ENCODE measurements at places on chromosomes 2 and 18.

- no peak for DNase-seq
Observed at GRCh38 chr2:26890341-26891000, 42.5 kb downstream of the DPYSL5 start.

GRCh38 chr2:239882781-239883180 is 142.4 kb downstream of the NDUFA10 start:
- no peak for DNase-seq

GRCh38 chr2:157809212-157809611 is 66.9 kb downstream of the ACVR1 start:
- DNase-seq: no peak

DNA sequence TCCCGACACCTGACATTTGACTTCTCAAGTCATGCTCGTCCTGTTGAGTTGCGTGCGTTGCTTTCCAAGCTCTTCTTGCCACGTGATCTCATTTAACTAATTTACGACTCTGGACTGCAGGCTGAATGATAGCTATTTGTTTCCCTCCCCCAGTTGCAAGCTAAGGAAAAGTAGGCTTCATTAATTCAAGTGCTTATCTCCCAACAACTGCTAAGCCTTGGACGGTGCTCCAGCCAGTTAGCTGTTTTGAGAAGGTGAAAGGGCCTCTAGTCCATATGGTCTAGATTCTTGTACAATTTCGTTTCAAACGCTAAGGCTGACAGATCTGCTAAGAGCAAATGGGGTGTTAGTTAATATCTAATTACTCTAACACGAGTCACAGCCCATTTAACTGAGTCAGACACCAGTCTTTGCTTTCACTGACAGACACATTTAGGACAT is 21.1 kb downstream of the GPR45 start:
- DNase-seq: no peak

DNA sequence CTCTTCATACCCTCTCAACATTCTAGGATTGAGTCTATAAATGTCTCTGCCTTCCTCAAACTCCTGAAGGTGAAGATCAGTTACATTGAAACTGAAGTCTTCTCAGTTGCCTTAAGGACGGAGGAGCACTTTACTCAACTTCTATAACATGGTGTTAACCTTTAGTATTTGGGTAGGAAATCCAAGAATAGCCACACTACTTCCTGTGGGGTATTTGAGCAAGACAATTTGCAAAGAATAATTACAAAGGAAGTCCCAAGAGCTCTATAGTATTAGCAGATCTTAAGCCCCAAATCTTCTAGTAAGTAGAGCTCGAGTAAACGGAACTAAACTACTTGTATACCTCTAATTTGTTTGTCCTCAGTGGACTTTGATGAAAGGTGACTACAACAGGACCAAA is 80.9 kb downstream of the SP100 start:
- DNase-seq: no peak

- DNase-seq: no peak
Observed at GRCh38 chr18:12041561-12041960, 52.1 kb upstream of the ANKRD62 start.

DNA sequence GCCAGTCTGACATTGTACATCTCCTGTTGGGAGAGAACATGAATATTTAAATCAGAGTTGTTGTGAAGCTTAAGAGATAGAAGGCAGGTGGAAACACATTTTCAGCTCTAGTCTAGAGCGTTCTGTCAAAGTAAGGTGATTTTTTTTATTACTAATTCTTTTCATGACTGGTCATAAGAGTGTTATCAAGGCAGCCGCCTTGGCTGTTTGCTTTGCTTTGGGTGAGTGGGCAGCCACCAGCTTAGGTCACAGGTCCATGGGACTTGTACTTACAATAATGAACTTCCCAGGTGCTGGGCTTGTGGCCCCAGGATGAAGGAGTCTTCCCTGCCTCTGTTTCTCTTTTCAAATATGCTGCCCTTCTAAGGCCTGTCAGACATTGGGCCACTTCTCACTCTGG is 256.3 kb downstream of the SRBD1 start:
- no peak for DNase-seq

DNA sequence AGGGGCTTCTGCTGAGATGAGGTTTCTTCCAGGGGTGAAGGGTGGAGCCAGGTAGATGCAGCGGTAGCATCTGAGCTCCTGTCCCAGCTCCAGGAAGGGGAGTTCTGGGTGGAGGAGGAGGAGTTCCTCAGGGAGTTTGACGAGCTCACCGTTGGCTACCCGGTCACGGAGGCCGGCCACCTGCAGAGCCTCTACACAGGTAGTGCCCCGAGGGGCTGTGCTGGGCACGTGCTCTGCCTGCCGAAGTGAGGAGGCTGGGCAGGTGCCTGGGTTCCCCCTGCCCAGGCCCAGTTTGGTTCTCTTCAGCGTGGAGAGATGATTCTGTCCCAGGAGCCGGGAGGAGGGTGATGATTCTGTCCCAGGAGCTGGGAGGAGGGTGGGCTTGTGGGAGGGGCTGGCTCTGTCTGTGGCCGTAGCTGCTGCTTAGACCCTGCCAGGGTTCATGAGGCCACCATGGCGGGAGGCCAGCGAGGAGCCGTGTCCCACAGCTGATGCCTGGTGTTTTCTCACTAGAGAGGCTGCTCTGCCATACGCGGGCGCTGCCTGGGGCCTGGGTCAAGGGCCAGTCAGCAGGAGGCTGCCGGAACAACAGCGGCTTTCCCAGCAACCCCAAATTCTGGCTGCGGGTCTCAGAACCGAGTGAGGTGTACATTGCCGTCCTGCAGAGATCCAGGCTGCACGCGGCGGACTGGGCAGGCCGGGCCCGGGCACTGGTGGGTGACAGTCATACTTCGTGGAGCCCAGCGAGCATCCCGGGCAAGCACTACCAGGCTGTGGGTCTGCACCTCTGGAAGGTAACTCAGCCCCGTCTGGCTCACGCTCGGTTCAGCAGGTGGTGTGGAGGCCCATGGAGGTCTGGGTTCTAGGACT is 8.2 kb downstream of the CAPN10 start:
- no peak for DNase-seq

GRCh38 chr2:164843346-164843911 is 1.8 kb upstream of the COBLL1 start:
- DNase-seq: no peak

DNA sequence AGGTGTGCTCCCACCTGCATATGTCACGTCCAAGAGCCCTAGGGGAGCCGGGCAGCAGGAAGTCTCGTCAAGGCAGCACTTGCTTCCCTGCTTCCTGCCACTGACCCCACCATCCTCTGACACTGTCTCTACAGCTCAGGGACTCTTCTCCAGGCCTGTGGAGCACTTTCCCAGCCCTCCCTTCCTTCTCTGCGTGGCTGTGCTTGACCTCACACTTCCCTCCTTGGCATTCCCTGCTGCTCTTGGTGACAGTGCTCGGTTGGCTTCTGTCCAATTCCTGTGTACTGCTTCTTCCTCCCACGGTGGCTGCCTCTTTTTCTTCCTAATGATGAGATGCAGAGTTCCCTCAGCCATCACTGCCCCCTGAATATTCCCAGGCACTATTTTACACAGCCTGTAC is 2.8 kb downstream of the CIDEA start:
- no peak for DNase-seq

GRCh38 chr18:59697236-59697932 is at the start of gene CCBE1:
Gene CCBE1 (minus strand): TSS chr18:59697423.
- no peak for DNase-seq

GRCh38 chr2:222548992-222549391 is 106.9 kb downstream of the FARSB start:
- DNase-seq: no peak

DNA sequence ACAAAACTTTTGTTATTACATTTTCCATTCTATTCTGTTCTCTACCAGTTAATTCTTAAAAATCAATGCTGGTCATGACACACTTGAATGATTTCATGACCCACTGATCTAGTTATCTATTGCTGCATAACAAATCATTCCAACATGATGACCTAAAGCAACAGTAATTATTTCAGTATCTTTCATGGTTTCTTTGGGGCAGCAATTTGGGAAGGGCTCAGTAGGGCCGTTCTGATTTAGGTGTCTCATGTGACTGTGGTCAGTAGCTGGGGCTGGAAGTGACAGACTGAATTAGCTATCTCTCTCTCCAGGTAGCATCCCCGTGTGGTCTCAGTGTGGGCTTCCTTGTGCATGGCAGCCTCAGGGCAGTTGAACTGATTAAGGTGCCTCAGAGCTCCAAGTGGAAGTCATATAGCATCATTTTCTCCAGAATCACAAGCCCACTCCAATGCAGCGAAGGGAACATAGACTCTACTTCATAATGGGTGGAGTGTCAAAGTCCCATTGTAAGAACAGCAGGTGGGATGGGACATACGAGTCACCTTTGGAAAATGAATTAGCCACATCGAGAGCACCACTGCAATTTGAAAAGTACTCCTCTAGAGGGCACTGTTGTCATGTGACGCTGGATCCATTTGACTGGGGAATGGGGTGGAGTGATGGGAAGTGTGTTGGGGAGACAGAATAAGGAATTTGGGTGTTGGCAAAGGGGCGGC is 39.1 kb upstream of the FAM136A start:
- DNase-seq: peak; percentile 14

DNA sequence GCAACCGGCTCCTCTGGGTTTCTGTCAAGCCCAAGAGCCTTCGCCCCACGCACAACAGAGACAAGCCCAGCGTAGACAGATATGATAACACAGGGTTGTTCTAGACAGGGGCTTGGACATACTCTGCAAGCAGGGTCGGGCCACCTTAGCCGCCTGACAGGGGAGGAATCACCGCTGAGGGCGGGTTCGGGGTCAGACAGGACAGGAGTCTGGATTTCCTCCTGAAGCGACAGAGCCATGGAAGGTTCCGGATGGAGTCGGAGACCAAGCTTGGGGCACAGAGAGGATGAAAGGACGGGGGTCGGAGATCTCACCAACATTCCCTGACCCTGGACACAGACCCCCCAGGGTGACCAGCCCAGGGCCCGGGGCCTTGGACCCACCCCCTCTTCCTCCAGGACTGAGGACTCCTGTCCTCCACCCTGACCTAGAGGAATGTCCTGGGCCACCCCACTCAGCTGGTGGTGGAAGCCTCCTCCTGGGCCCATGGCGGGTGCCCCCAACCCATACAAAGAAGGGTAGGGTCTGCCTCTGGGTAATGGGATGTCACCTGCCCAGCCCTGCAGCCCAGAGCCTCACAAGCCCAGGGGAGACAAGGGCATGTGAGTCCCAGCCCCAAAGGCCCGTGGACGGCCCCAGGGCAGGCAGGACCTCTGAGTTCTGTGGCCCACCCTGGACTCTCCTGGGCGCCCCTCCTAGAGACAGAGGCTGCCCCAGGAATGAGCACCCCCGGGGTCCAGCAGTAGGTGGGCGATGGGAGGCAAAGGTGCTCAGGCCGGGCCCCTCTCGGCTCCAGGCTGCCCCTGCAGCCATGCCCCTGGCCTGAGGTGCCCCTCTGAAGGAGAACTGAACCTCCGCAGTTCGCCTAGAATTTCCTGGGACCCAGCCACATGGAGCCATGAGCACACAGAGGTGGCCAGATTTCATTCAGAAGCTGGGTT is 44.1 kb upstream of the GPC1 start:
- no peak for DNase-seq

- DNase-seq: no peak
Observed at GRCh38 chr2:226424971-226425370, 374.6 kb downstream of the IRS1 start.

- no peak for DNase-seq
Observed at GRCh38 chr18:6088432-6088831, 193.1 kb upstream of the TMEM200C start.

GRCh38 chr2:119958670-119959268 is 54.1 kb upstream of the EPB41L5 start:
- no peak for DNase-seq

- DNase-seq: no peak
Observed at GRCh38 chr2:136019306-136019705, 33.9 kb upstream of the DARS1 start.

DNA sequence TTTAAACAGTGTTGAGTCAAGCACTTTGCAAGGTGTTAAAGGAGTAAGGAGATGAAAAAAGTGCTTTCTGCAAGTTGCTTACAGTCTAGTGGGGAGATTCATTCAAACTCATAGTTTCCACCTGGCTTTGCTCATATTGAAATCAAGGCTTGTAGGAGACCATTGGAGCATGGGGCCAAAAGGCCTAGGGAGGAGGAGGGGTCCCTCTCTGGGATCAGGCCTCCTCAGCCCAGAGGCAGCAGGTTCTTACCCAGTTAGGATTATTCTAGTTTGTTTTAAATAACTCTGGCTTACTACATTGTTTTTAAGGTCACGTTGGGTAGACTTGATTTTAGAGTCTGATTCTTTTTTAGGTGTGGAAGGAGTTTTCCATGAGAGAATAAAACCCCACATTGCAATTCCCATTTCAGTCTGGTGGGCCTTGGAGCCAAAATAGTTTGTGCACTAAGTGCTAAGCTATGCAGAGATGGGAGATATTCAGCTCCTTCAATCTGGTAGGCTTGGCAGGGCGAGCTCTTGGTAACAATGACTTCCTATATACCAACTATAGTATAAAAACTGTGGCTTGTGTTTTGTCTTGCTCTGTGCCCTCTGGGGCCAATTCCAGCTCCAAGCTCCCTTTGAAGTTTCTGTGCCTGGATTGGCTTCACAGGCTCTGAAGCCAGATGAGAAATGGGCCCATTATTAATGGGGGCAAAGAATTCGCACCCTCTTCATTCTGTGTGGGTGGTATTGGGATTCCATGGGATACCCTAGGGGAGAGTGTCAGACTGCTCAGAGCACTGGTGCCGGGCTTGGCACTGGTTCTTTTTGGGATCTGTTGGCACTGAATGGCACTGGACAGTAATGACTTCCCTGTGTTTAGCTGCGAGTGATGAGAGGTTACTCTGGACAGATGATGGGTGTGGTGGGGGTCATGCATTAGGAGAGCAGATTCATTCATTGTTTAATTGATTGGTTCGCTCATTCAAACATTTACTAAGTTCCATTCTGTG is 301.1 kb downstream of the MYCN start:
- no peak for DNase-seq

GRCh38 chr2:183284606-183285005 is 160.4 kb downstream of the NUP35 start:
- no peak for DNase-seq

DNA sequence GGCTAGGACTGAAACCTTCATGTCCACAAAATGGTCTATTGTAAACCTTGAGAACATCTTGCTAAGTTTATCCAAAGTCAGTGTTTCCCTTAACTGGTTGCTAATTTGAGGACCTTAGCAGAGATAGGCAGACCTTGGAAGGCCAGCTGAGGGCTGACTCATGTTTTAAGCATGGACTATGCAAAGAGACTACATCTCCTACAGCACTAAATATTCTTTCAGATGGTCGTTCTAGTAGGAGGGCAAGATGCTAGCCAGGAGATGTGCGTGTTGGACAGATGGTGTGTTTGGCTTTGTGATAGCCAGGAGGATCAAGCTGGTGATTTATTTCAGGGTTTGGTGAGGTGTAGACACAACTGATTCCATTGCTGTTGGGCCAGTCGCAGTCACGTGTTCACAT is 75.8 kb downstream of the NRP2 start:
- DNase-seq: no peak

DNA sequence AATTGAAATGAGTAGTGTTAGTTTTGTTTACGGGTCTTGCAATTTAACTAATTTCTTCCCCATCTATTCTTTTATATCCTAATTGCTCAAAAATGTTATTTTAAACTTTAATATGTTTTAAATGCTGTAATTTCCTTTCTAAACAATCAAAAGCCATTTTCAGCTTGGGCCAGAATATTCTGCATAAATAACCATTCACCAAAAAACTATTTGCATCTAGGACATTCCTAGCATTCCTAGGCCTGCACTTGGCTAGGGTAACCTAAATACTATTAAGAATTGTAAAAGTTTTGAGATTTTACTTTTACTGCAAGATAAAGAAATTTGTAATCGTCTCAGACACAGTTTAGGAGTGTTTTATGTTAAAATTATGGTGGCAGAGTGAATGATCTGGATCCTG is 7.8 kb upstream of the ETAA1 start:
- no peak for DNase-seq

- DNase-seq: no peak
Observed at GRCh38 chr2:176956791-176957190, 255.8 kb upstream of the HNRNPA3 start.

GRCh38 chr2:165044505-165045303 is 89.4 kb upstream of the SLC38A11 start:
- DNase-seq: no peak

All from activated gamma-delta T cell treated with Interleukin-2 at 50 U/mL for 16 hours (primary cell).